Fibroblast of mammary gland (primary cell): ENCODE measurements at places on chromosomes 1 and 21.

DNA sequence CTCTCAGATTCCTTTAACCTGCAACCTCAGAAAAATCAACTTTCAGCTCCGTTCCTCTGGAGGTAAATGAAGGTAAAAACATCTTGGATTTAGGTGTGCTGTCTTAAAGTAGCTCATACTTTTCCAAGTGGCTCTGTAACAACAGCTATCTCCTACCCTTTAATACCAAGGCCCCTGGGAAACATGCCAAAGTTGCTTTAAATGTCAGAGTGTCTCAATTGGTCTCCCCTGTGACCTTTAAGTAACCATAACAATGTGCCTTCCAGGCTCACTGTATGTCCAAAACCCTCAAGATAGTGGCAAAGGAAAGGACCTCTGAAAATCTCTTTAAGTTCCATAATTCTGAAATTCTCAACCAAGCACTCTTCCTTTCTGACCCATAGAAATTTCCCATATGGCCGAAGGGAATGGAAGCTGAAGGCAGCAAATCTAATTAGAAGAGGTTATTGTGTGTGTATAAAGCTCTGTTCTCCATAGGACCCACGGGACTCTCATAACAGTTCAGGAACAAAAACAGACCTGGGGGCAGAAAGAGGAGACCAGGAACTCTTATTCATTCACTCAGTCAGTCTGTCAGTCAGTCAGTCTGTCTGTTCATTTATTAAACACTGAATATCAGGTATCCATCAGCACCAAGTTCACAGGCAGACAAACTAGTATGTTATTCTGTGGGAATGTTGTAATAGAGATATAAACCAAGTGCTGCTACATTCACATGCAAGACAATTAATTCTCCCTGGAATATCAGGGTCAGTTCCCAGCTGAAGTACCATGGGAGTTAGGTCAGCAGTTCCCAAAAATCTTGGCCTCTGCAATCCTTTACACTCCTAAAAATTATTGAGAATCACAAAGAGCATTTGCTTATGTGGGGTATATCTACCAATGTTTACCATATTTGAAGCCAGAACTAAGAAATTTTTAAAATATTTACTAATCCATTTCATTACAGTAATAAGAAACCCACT, 19.1 kb downstream of the ASTN1 start:
- DNase-seq = no peak

DNA sequence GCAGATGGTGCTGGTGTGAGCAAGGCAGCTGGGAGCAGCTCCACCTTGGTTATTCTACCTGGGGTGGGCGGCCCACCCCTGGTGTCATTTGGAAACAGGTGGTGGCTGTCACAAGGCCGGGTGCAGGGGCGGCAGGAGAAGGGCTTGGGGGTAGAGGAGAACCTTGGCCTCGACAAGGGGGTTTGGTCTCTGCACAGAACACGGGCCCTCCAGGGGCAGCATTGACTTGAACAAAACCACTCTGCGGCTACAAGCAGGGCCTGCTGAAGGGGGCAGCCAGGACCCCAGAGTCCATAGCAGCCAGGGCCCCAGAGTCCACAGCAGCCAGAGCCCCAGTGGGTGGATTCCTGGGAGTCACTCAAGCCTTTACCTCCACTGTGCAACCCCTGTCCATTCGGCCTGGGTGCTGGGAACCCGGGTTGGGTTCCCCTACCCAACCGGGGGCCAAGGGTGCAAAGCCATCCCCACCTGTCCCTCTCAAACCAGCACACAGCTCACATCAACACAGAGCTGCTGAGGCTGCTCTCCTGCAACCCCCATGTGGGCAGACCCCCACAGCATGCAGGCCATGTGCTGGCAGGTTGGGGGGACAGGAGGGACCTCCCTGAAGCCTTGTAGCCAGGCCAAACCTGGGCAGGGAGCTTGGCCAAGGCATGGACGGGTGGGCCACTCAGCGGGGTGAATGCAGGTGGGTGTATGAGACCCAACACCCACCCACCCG, 7.7 kb downstream of the TRIM11 start:
- DNase-seq = no peak

DNA sequence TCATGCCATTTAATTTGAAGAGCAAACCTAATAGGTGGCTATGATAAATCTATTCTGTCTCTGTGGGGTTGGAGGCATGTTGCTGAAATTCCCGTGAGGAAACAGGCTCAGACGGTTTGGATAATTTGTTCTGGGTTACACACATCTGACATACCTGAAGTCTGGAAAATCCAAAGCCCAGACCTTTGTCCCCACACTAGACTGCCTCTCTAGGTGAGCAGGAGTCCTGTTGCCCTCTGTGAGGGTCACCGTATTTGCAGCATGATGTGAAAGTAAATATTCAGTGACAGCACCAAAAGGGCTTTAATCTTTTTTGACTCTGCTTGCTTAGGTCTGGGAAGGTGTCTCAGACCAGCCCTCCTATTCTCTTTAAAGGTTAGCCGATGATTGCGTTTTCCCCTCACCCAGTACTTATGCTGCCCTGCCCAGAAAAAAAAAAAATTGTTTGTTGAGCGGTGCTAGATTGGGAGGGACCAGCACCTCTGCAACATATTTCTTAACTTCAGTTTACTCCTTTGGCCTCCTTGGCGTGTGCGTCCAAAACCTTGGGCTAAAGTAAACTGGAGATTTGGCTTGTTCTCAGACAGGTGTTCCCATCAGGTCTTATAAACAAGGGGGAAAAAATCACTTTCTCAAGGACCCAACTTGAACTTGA, 67.0 kb downstream of the CACHD1 start:
- DNase-seq = no peak

DNA sequence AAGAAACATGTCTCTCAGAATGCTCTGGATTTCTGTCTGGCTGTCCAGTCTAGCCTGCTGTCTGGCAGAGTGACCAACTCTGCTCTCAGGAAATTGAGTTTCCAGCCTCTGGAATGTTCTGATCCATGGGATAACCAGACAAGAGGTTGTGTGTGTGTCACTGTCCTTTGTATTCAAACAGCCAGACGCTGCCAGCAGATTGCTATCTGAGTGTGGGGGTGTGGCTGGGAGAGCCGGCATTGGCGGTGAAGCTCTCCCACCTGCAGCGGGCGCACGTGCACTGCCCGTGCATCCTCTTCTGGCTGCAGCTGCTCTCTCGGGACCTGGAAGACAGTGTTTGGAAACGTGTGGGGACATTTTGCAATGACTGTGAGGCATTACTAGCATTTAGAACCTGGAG, 26.1 kb downstream of the PKP1 start:
- DNase-seq = no peak

DNA sequence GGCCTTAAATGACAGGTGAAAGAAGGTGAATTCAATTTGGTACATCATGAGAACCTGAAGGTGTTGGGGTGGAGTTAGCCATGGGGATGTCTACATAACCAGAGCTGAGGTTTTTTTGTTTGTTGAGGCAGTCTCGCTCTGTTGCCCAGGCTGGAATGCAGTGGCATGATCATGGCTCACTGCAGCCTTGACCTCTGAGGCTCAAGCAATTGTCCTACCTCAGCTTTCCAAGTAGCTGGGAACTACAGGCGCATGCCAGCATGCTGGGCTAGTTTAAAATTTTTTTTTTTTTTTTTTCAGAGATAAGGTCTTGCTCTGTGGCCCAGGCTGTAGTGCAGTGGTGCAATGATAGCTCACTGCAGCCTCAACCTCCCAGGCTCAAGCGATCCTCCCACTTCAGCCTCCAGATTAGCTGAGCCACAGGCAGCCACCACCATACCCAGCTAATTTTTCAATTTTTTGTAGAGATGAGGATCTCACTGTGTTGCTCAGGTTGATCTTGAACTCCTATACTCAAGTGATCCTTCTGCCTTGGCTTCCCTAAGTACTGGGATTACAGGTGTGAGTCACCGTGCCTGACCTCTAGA, 1.9 kb upstream of the MPZ start:
- DNase-seq = no peak
